Nucleus accumbens (tissue), 56 donors: ENCODE measurements at places on chromosomes 11 and 22.

DNA sequence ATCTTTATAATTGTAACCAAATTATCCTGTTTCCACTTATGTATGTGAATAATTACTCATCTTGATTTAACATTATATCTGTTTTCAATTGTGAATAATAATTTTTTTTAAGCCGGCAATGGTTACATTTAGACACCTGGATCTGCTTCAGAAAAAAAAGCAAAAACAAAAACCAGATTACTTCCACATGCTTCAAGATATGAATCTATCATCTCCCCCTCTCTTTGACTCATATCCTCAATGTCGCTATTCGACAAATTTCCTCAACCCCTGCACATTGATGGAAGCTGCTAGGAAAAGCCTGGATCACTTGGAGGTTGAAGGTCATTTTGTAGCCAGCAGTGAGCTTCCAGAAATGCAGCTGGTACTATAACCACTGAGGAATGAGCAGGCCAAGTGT lies 42.7 kb downstream of the SLC1A2 start:
- DNase-seq, result no peak

DNA sequence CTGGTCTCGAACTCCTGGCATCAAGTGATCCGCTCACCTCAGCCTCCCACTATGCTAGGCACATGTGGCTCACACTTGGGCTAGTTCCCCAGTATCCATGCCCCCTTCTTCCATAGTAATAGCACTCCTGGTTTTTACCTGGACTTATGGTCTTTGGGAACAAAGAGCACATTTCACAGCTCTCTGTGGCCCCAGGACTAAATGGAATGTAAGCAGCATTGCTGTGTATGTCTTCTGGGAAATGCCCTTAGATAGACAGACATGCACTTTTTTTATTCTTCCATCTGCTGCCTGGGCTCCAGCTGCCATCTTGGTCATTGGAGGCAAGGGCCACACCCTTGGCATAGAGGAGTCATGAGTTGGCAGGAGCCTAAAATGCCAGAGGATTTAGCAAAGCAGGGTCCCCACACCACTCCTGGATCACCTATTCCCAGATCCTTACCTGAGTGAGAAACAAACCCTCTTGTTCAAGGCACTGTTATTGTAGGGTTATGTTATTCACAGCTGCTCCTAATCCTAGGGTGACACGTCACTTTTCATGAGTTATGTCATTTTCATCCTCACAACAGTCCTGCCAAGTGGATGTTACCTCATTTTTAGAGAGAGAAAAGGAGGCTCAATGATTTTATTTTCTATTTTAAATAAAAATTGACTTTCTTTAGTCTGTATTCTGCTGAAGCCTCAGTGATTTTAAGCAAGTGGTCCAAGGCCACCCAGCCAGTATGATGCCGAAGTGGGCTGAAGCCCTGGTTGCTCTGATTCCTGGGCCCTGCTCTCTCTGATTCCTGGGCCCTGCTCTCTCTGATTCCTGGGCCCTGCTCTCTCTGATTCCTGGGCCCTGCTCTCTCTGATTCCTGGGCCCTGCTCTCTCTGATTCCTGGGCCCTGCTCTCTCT lies 15.7 kb upstream of the GDPD5 start:
- no peak for DNase-seq

GRCh38 chr22:21898354-21898896 lies 31.0 kb upstream of the MAPK1 start:
- DNase-seq, result no peak

- peak; percentile 22 for DNase-seq
These were observed 3.3 kb downstream of the FGF19 start for GRCh38 chr11:69700278-69701140.

- DNase-seq, result no peak
These were observed 103.5 kb downstream of the C11orf58 start for GRCh38 chr11:16841984-16842383.

GRCh38 chr11:16299884-16300782 lies 56.2 kb downstream of the SOX6 start:
- no peak for DNase-seq

- DNase-seq, result no peak
These were observed 3.5 kb downstream of the LARGE2 start for GRCh38 chr11:45926001-45926401.

DNA sequence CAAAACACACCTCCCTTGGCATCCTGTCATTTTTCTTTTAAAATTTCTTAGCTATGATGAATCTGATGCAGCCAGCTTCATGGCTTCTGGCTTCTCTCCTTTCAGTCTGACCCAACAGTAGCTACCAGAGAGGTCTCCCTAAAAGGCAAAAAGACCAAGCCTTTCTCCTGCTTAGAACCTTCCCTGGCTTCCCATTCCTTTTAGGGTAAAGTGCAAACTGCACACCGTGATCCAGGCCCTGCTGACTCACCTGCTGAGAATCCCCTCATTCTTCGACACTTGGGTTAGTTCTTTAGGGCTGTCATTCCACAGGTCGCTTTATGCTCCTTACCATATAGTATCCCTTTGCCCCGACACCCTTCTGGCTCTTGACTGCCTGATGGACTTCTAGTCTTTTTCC lies 362.4 kb downstream of the MIAT start:
- DNase-seq, result no peak

DNA sequence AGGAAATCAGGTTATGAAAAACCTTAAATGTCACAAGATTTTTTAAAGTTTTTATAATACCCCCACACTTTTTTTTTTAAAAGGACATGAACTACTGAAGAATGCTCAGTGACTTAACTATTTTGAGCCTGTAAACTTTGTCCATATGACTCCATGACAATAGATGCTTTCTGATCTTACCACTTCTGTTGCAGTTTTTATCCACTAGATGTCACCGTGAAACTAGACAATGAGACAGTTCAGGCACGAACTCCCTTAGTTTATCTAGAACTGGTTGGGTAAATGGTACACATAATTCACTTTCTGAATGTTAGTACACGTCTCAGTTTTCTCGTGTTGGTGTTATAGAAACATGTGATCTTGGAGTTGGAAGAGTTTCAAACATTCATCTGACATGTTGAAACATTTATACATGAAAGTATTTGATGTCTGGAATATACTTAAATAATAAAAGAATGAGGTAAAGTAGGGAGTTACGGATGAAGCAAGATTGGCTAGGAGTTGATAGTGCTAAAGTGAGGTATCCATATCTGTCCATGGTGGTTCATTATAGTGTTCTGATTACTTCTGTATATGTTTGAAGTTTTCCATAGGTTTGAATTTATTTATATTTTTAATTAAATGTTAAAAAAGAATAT lies 8.1 kb downstream of the CCDC15 start:
- DNase-seq, result no peak

DNA sequence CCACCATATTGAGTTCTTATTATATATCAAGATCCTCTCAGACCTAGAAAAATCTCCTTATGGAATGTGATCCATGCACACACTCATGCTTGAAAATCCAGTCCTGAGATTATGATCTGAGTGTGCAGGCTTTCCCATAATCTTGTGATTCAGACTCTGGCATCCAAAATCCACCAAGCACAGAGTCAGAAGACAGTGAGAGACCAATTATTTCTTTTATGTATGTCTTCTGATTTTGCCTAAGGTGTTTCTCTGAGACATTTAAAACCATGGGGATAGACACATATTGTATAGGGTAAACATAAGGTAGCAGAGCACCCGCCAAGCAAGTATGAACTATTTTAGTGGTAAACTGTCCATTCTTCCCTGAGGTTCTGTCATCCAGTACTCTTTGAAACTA lies 52.0 kb upstream of the MMP13 start:
- DNase-seq, result no peak

- no peak for DNase-seq
These were observed 78.4 kb downstream of the XRRA1 start for GRCh38 chr11:74870485-74870884.

- DNase-seq, result no peak
These were observed 35.2 kb downstream of the LRFN4 start for GRCh38 chr11:66891851-66892660.

GRCh38 chr11:59180168-59180776 lies 8.3 kb downstream of the DTX4 start:
- no peak for DNase-seq

GRCh38 chr22:49770547-49771265 lies 57.0 kb downstream of the BRD1 start:
- no peak for DNase-seq

GRCh38 chr11:74707602-74708510 lies 23.4 kb downstream of the CHRDL2 start:
- DNase-seq, result no peak

DNA sequence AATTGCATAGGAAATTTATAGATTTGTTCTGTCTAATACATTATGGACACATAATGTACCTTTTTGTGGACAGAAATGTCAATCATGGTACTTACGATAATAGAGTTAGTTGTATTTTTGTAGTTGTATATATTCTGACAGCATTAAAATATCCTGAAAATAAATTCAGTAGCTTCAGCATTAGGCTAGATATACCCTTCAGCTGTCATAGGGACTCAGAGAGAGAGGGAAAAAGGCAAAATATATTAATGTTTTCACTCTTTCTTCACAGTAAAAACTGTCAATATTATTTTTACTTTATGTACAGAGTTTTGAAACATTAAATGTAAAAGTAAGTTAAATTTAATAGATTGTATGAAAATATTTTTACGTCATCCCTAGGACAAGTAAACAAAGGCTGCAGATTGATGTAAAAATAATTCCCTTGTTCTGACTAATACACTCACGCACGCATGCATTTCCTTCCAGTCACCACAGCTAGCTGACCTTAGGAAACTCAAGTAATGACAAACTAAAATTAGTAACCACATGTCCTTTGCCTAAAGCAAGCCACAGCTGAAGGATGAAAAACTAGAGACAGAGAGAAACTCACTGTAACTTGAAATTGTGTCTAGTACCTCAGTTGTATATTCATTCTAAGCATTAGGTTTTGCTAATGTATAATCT lies 104.7 kb upstream of the CARD18 start:
- DNase-seq, result no peak

DNA sequence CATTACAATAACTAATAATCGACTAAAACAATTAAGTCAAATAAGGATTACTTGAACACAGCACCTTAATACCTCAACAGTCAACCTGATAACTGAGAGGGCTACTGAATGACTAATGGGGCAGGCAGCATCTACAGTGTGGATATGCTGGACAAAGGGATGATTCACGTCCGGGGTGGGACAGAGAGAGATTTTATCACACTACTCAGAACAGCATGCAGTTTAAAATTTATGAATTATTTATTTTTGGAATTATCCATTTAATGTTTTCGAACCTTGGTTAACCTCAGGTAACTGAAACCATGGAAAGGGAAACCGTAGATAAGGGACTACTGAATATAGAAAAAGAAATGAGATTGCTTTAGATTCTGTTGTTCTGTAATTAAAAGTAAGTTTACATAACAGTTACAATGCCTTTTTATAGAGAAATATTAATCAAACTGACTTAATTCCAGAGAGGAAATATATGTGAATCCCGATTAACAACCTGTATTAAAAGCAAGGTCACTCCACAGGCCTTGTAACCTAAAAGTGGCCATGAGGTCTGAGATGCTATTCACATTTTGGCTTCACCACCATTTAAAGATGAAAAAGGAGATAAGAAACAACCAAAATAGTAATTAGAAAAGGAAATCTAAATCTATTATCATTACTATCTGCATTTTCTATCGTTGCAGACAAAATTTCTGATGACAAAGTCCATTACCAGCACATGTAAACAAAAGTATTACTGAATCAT lies 119.0 kb upstream of the TP53AIP1 start:
- no peak for DNase-seq

DNA sequence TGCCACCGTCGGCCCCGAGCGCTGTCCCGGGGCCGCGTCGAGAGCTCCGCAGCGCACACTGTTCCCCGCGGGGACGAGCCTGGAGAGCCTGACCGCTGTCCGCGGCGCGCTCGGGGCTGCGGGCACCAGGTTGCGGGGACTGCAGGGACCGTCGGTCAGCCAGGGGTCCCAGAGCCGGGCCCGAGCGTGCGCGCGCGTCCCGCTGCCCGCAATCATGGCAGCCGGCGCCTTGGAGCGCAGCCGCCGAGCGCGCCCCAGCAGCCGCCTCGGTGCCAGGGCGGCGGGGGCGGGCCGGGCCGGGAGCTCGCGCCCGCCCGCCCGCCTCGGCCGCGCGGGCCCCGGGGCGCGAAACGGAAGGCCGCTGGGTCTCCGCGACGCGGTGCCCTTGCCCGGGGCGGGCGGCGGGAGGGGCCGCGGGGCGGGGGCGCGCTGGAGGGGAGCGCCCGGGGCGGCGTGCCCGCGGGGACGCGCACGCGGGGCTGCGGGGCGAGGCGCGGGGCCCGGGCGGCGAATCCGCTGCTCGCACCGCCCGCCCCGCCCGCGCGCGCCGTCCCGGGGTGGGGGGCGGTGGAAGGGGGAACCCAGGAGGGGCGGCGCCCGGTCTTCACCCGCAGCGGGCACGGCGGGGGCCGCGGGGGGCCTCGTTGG lies 79.4 kb upstream of the PPARA start:
- peak; percentile 91 for DNase-seq

DNA sequence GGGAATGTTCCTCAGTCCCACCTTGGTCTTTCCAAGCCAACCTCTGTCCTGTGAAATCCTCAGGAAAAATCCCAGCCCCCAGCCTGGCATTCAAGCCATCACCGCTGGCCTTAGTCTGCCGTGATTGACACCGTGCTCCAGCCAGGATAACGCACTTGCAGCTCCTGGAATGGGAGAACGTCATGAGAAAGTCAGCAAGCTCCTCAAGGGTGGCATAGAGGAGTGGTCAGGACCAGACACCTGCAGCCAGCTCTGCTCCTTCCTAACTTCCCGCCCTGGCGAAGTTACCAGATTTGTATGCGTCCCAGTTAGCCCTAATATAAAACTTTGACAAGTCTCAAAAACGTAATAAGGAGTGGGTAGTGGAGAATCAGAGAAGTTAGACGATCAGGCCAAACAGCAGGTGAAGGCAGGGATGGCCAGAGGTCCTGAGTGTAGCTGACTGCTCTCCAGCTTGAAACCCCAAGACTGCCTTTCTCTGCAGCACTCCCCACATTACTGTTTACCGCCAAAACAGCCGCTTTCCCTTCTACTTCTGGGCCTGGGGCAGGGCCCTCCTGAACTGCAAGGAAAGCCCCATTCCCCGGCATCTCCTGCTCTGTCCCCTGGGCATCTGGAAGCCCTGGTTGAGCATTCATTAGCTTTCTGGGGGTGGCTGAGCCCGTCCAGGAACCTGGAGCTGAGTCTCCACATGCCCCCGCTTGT lies 1.3 kb upstream of the DKK3 start:
- no peak for DNase-seq
